ENCODE measurements at places on chromosomes 1 and 21.

- no peak for DNase-seq
Observed at GRCh38 chr1:94296018-94296417, 58.6 kb upstream of the ARHGAP29 start.

DNA sequence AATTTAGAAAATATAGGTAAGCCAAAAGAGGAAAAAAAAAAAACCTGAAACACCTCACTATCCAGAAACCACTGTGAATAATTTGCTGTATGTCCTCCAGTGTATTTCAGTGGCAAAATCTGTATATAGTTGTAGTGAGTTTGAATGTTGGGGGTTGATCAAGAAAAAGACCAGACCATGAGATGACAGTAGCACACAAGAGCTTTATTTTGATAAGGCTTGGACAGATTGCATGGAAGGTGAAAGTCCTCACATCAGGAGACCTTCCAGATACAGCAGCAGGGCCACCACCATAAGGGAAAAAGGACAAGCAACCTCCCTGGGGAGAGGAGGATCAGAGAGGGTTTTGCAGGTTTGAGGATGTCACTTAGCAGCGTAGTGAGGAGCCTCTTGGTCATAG, 16.2 kb upstream of the C1orf115 start:
- no peak for DNase-seq

DNA sequence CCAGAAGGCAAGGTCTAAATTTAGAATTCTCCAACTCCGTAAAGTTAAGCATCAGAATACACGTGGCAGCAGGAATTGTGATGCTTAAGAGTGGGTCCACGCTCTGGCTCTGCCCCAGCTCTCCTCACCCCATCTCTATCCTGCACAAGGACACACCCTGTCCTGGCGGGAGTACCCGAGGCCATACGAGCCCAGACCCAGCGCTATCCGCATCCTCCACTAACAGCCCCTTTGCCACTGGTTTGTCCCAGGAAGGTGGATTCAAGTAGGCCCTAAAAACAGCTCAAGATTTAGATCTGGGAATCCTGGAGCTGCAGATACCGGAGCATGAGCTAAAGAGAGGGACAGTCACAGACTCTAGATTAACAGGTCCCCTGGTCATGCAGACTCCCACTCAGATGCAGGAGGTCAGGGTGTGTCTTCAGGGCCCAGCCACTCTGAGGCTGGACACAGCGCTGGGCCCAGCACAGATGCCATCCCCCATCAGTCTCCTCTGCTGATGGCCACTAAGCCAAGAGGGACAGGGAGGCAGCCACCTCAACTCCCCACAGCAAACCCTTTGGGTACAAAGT, 393.3 kb downstream of the NPHP4 start:
- no peak for DNase-seq

DNA sequence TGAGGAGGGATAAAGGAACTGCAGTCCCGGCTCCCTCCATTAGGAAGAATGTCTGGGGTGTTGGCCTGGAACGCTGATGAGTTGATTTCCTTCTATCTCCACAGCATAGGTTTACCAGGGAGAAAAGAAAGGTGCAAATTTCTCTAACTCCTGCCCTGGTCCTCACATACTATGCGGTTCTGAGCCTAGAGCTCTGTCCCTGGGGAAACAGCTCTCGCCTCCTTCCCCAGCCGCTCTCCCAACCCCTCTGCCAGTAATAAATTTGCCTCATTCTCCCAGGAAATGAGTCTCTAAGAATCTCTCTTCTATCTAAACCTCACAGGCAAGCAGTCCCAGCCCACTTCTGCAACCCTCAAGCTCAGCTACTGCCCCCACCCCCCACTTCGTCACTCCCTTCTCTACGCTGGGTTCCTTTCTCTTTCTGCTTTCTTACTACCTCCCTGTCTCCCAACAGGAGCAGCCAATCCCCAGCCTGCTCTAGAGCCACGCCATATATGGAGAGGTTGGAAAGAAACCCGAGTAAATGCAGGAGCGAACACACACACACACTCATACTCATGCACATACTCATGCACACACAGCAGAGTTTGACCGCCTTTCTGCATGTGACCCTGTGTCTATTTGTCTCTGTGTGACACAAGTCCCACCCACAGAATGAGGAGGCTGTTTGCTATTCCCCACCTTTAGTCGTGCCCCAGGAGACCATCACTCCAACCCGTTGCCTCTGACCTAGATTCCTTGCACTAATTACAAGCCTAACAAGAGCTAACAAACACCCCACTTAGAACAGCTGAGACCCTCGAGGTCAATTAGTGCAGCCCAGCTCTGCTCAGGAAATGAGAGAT, 13.4 kb downstream of the PLEKHO1 start:
- DNase-seq, result no peak

- no peak for DNase-seq
Observed at GRCh38 chr1:64516301-64516700, 46.4 kb downstream of the CACHD1 start.

DNA sequence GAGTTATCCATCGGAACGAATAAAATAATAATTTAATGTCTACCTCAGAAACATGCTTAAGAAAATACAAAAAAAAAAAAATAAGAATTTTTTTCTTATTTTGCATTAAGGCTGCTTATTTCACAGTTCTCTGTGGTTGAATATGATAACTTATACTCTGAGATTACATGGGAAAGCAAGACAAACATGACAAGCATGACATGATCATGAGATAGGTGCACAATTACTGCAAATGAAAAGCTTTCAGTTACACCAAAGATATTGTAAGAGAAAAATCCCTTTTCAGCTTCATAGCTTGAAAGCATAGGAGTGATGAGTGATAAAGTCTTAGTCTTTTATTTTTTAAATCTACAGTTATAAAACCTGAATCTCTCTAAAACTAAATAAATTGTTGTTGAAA, 154.1 kb downstream of the BRINP3 start:
- no peak for DNase-seq

GRCh38 chr1:39230261-39231190, 26.0 kb downstream of the MACF1 start:
- DNase-seq, result peak; percentile 34

- no peak for DNase-seq
Observed at GRCh38 chr1:245485996-245486395, 331.2 kb downstream of the KIF26B start.

DNA sequence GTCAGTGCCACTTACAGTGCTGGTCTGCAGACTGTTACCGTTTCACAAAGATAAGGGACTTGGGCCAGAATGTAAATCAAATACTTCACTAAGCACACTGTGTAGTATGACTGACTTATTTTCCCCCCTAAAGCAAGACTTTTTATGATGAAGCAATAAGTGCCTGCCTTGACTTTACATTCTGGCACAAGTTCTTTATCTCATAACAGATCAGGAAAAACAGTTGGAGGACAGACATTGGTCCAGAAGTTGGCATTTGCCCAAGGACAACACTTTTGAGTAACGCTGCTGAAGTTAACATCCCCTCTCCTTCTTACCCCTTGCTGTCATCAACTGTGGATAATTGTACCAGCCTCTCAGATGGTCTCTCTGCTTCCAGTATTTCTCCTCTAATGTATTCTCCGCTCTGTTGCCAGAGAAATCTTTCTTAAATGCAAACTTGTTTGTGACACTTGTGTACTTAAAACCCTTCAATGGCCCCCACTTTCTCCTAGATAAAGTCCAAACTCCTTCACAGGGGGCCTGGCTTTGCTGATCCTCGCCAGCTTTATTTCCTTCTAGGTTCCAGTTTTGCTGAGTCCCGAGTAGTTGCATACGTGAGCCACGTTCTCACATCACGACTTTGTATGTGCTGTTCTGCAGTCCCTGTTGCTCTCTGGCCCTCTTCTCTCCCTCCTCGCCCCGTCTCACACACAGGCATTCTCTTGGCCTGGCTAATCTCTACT, 45.7 kb downstream of the S1PR1 start:
- DNase-seq, result no peak

GRCh38 chr1:194339471-194339870, 1153.1 kb upstream of the B3GALT2 start:
- DNase-seq, result no peak

- no peak for DNase-seq
Observed at GRCh38 chr1:219459351-219460080, 153.4 kb downstream of the ZC3H11B start.

GRCh38 chr1:150477733-150478132, 9.5 kb upstream of the TARS2 start:
- no peak for DNase-seq

- DNase-seq, result no peak
Observed at GRCh38 chr1:115666702-115667101, 24.9 kb downstream of the VANGL1 start.

DNA sequence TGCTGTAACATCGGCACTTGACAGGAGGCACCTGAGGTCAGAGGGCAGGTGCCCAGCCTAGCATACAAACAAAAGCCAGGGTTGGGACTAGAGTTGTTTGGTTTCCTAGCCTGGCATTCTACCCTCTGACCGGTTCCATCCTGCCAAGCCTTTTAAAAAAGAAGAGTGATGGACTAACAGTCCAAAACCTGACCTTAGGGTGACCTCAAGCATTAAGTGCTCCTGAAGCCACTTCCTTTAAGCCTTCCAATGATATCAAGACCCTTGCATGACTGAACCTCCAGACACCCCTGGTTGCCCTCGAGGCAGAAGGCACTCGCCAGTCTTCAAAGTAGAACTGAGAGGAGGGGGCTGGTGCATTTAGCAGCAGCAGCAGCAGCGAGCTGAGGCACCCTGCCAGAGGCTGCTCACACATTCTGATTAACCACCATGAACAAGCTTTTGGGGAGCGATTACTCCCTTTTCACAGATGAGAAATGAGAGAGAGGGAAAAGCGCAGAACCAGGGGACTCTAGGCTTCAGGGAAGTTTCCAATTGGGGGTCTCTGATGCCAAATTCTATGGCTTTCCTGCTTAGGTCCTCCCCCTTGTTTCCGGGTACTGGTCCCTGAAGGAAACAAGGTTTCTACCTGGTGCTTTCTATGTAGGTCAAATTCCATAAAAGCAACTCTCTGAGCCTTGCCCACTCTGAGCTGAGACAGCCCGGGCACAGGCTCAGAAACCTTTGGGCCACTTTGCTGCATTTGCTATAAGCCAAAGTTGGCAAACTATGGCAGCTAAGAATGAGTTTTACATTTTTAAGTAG, 9.2 kb downstream of the SLC2A1 start:
- DNase-seq, result no peak

DNA sequence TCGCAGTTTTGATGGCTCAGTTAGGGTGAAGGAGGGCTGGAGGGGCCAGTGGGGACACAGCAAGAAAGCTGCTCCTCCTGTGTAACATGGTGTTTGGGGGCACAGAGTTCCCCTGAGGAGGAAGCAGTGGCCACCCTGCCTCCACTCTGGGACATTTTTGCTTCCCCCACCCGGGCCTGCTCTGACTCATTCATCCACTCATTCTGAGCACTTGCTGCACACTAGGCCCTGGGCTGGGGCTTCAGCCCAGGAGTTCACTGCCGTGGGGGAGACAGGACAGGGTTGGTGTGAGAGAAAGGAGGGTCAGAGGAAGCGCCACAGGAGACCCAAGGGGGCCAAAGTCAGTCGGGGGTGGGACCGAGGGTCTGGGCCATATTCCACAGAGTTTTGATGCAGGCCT, 41.4 kb upstream of the ACOT11 start:
- DNase-seq, result no peak

- no peak for DNase-seq
Observed at GRCh38 chr1:64163970-64164369, 39.5 kb upstream of the UBE2U start.

- DNase-seq, result no peak
Observed at GRCh38 chr1:178581351-178582303, 68.7 kb downstream of the TEX35 start.
